ENCODE measurements at places on chromosomes 2 and 18. TPM values are rescaled to one million over a fixed set of nuclear protein-coding genes. Genes with fewer than 3 reads are reported as not detected.
A peak's percentile ranks its signal among the peaks of the same experiment; 100 is the strongest.

DNA sequence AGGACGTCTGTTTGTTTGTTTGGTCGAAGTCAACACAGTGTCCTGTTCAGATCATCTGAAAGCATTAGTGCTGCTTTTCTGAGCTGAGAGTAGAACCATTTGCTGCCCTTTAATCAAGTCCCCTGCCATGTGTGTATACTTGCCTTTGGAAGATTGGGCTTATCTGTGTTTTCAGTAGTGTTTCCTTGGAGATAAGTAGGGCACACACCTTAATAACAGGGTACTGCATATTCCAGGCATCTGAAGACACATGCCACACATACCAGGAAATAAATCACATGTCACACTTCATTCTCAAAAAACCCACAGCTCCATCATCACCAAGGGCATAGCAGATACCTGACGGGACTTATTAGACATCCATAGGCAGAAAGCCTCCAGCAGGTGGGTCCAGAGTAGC is 157.4 kb downstream of the SOX11 start:
- no peak overlapping the region for H3K4me3 ChIP-seq
- ATAC-seq: no peak
- no peak overlapping the region for H3K27ac ChIP-seq
- H3K4me1 ChIP-seq: no peaks in the 10 kb centered on the region
- no peaks in the 10 kb centered on the region for H3K27me3 ChIP-seq

CRIM1 gene
- 150 TPM for total RNA-seq

DNA sequence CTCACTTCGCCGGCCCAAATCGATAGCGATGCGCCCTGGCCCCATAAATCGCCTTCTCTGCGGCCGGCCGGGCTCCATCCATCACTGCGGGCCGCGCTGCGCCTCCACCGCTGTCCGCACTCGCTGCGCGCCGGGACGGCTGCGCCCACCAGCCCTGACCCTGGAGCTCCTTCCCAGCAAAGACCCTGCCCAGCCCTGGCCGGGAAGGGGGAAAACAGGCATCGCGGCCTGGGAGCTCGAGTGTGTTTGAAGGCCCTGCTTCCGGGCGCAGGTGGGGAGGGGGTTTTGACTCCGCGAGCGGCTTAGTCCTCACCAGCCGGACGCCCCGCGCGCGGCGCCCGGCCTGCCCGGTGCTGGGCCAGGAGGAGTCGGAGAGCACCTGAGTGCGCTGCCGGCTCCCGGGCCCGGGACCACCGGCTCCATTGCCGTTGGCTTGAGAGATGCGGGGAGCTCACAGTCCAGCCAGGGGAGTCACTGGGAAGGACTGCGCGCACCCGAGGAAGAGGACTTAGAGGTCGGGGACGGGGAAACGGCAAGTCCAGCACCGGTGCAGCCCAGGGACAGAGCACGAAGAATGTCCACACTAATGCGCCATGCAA is 1.1 kb downstream of the PAX8 start:
- no peaks in the 10 kb centered on the region for H3K36me3 ChIP-seq
- H3K4me3 ChIP-seq: peak overlapping the region; percentile 12
- no peak overlapping the region for H3K27ac ChIP-seq
- peaks cover 65% of the 10 kb centered on the region for H3K27me3 ChIP-seq

- H3K27me3 ChIP-seq: no peaks in the 10 kb centered on the region
- H3K27ac ChIP-seq: no peak overlapping the region
- ATAC-seq: no peak
- no peaks in the 10 kb centered on the region for H3K36me3 ChIP-seq
- no peak overlapping the region for H3K4me3 ChIP-seq
Observed at GRCh38 chr2:212173331-212173730, 365.3 kb downstream of the ERBB4 start.

DNA sequence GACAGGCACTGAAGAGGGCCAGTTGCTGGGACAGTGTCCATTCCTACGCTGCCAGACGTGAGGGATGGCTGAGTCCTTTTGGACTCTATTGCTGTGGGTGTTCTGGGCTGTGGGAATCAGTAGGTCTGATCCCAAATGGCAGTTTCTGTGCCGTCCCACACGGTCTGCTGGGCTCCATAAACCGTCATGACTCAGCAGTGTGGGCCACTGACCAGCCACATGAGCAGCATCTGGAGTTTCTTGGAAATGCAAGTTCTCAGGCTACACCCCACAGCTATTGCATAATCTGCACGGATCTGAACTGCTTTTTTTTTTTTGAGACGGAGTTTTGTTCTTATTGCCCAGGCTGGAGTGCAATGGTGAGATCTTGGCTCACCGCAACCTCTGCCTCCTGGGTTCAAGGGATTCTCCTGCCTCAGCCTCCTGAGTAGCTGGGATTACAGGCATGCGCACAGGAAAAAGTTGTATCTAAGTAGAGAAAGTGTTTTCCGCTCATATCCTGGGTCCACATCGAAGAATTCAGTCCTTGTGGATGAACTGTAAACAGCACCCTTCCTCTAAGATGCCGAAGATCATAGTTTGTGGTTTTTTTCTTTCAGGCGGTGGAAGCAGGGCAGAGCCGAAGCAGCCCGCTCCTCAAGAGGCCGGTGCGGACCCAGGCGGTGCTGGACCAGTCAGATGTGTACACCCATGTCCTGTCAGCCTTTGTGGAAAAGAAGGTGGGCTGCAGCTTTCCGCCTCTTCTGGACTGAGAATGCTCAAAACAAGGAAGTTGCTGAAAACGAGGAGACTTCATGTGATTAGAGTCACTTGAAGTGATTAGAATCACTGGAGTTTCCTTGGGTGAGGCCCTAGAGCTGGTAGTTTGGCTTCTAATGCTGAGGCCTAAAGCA is 25.5 kb downstream of the RMC1 start:
- H3K27me3 ChIP-seq: no peaks in the 10 kb centered on the region
- H3K36me3 ChIP-seq: no peaks in the 10 kb centered on the region
- no peaks in the 10 kb centered on the region for H3K4me1 ChIP-seq
- ATAC-seq: peak; percentile 75
- H3K27ac ChIP-seq: no peak overlapping the region

- H3K4me1 ChIP-seq: no peaks in the 10 kb centered on the region
- no peak overlapping the region for H3K27ac ChIP-seq
- H3K27me3 ChIP-seq: no peaks in the 10 kb centered on the region
- no peaks in the 10 kb centered on the region for H3K36me3 ChIP-seq
Observed at GRCh38 chr2:152054593-152054992, 44.3 kb downstream of the CACNB4 start.

RMND5A gene
- 75.6 TPM for total RNA-seq

DNA sequence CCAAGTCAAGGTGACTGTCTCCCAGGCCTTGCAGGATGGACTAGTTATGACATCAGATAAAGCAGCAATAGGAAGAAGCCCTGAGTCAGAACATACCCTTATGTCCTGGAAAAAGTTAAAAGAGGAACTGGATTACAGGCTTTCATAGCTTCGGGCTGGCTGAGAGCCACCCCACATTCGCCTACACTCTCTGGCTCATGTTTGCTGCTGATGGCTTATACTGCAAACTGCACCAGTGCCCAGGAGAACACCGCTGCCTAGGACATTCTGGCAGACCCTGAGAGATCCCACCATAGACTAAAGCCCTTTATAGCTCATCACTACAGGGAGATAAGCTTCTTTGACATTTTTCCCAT is 20.3 kb downstream of the SLC8A1 start:
- H3K36me3 ChIP-seq: no peaks in the 10 kb centered on the region
- H3K4me1 ChIP-seq: peaks cover 59% of the 10 kb centered on the region
- H3K27ac ChIP-seq: peak overlapping the region; percentile 24

DNA sequence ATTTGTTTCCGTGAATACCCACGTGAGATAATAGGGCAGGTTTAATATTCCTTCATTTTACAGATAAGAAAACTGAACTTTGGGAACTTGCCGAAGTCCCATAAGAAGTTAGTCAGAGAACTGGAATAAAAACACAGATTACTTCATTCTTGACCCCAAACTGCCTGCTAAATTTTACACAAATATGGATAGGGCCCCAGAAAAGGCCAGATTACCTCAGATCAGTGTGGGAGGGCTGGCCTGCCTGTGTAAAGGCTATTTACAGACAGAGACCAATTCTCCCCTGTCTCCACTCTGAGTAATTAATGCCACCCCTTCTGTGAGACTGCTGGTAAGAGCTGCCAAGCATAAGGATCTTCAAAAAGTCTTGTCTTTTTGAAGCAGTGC is 139.2 kb downstream of the MGAT5 start:
- no peak overlapping the region for H3K4me3 ChIP-seq
- H3K27ac ChIP-seq: no peak overlapping the region
- no peaks in the 10 kb centered on the region for H3K27me3 ChIP-seq
- ATAC-seq: peak; percentile 81
- H3K4me1 ChIP-seq: no peaks in the 10 kb centered on the region

DNA sequence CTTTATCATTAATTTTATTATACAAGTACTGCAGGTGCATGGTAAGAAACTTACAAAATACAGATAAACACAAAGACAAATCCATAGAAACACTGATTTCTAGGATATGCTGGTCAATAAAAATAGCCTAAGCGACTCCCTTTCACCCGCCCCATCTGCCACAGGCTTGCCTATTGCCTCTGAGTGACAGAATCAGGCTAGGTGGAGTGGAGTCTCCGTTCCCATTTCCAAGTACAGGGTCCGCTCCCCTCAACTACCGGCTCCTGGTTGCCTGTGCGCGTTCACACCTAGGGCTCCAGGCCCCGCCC is 201 bp upstream of the TRAPPC12 start:
- ATAC-seq: no peak
- no peaks in the 10 kb centered on the region for H3K36me3 ChIP-seq
- peaks cover 39% of the 10 kb centered on the region for H3K4me1 ChIP-seq
